ENCODE measurements at places on chromosomes 6 and 20.

- no peak for DNase-seq
These were observed 41.8 kb downstream of the BMP7 start for GRCh38 chr20:57224641-57225138.

DNA sequence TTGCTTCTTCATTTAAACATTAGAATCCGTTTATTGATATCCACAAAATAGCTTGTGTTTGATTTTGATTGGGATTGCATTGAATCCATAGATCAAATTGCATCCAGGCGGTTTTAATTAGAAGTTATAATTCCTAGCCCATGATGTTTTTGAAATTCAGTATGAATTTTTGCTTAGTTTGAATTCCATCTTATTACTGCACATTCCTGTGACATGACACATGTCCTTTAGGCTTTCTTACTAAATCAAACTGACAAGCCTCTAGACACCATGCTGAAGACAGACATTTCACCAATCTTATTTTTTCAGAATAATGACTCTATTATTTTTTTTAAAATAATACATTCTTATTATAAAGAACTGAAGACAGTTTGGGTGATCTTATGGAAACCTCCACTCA lies 21.4 kb upstream of the PI16 start:
- no peak for DNase-seq

- no peak for DNase-seq
These were observed 101.2 kb downstream of the EPHA7 start for GRCh38 chr6:93318121-93318520.

DNA sequence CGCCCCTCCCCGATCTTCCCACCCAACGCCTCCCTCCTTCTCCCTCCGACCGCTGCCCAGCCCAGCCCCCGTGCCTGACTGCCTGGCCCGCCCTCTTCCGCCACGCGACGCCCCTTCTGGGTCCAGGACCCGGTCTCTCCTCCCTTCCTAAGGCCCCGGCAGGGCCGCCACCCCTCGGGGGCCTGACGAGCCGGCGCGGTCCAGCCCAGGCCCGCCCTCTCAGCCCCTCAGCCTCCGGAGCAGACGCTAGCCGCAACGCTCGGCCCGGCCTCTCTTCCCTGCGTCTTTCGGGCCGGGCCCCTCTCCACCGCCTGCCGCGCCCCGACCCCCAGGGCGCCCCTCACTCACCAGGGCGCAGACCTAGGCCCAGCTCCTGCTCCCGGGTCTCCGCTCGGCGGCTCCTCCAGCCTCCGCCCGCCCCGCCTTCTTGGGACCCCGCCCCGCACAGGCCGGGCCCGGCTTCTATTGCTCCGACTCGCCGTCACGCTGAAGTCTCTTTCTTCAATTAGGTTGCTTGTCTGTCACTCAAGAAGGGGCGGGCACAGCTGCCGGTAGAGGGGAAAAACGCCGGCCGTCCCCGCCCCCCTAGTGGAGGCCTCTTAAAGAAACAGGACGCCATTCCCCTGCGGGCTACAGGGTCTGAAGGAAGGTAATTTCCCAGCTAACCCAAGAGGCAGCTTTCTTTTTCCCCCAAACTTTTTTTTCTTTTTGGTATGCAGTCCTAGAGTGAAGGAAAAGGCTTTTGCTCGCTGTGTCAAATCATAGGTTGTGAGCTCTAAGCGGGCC lies at the start of gene ELMO2:
TSS of gene ELMO2 (minus strand) at position 416 of the 786 bp plus-strand sequence. CDS start 12,133 bp downstream, outside the sequence.
- DNase-seq, result peak; percentile 94

DNA sequence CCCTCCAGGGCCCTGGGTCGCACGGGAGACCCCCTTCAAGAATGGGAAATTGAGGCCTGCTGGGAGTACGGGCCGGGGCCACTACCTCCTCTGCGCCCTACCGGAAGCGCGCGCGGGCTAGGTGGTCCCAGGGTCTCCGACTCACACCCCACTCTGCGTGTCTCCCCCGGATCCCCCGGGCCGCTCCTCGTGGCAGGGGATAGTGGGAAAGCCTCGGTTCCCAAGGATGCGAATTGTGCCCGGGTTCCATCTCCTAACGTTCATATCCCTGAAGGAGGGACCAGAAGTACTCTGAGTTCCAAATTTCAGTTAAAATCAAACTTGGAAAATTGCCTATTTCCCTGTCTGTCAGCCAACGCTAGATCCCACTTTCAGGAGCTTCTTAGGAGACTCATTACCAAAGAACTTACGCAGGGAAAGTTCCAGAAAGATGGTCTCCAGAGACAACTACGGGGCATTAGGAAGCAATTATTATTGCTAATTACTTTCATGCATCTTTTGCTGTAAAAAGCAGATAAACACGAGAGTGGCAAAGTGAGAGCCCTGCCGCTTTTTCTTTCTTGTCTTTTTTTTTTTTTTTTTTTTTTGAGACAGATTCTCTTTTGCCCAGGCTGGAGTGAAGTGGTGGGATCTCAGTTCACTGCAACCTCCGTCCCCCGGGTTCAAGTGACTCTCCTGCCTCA lies 858 bp downstream of the FAM83D start:
- no peak for DNase-seq

GRCh38 chr20:53664121-53664520 lies 70.5 kb upstream of the ZNF217 start:
- DNase-seq, result no peak

GRCh38 chr6:87825821-87826221 lies 123.8 kb upstream of the AKIRIN2 start:
- DNase-seq, result no peak

GRCh38 chr20:59648466-59649070 lies 44.2 kb downstream of the PHACTR3 start:
- no peak for DNase-seq

DNA sequence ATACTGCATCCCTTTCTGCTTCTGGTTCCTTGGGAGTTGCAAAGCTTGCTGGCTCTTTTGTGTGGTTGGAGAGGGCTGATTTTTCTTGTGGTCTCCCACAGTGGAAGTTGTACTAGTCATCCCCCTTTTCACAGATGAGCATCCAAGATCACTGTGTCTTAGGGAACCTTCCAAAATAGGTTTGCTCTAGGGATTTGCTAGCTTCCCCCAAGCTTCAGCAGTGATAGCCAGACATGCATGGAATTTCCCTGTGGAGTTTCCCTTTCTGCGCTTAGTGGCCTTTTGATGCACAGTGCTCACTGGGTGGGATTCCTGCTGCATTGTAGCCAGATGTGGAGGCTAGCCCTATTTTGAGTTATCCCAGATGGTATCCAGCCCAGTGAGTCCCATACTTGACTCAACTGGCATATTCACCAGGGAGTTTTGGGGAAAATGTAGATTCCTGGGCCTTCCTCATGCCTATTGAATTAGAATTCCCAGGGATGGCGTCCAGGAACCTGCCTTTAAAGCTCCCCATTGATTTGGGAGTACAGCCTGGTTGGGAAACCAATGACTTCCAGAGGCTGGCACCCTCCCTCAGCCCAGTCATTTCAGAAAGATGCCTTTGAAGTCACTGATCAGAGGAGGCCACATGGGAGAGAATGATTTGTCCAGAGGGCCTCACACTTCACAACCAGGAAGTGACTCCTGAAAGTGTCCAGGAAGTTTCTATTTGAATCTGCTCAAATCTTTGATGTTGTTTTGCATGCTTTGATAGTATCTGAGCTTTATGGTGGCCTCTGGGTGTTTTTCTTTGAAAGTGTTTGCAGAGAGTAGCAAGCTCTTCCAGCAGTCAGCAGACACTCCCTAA lies 25.9 kb downstream of the PPARD start:
- no peak for DNase-seq

GRCh38 chr20:37808233-37809070 lies 94.5 kb upstream of the VSTM2L start:
- no peak for DNase-seq

- DNase-seq, result no peak
These were observed 52.9 kb upstream of the TRAF3IP2 start for GRCh38 chr6:111658462-111659154.

GRCh38 chr6:40899684-40900155 lies 139.3 kb downstream of the UNC5CL start:
- no peak for DNase-seq

DNA sequence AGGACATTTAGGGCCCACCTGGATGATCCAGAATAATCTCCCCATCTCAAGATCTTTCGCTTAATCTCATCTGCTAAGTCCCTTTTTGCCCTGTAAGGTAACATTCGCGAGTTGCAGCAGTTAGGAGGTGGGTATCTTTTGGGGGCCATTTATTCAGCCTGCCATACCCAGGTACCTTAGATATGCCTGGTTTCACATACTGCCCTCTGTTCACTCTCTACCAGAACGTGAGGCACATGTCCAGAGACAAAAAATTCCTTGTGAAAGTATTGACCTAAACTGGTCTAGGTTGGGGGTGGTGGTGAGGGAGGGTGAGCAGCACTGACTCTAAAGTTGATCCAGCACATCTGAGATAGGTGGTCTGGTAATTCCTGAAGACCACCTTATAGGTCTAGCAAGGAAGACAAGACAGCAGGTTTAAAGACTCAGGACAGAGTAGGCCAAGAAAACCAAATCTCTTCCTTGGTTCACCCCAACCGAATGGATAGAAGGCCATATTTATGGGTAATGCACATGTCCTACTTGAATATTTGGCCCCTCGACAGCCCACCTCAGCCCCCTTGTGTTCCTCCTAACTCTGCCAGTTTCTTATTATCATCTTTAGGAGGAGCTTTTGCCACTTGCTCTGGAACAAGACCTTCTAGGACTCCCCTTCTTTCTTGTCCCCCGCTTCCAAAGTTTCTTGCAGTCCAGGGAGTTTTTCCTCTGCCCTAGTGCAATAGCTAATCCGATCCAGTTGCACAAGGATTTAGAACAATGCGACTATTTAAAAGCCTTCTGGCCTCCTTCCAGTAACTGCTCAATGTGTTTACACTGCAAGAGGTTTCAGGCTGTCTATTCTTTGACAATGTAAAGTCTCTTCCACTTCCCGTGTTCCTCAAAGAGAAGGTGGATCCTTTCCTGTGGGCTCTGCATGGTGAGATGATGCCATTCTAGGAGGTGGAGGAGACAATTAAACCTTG lies 213.0 kb upstream of the LAMP5 start:
- DNase-seq, result no peak

- DNase-seq, result no peak
These were observed 1.2 kb downstream of the DXO start for GRCh38 chr6:31970604-31971271.

DNA sequence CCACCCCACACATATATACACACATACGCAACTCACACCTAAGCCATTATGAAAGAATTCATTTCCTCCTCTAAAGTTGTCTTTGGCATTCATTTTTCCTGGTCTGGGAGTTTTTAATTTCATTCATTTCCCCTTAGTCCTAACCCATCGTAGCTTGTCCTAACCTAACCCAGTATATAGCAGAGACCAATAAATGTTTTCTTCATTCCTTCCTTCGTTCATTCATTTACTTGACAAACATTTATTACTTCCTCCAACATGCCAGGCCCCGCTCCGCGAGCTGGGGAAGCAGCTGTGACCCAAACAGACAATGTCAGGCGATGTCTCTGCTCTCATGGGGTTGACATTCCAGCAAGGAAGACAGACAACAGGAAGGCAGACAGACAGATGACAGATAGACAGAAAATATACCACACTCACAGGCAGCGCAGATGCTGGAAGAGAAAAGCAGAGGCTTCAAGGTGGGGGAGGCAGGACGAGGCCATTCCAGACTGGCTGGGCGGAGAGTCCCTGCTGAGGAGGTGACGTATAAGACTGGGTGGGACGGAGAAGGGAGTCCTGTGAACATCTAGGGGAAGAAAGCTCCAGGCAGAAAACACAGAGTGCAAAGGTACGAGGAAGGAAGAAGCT lies 33.7 kb upstream of the SIRPA start:
- DNase-seq, result no peak

GRCh38 chr6:25005010-25005409 lies 69.2 kb upstream of the RIPOR2 start:
- DNase-seq, result no peak

GRCh38 chr6:7811441-7811840 lies 85.5 kb downstream of the BMP6 start:
- DNase-seq, result no peak

GRCh38 chr6:33903579-33903978 lies 99.8 kb upstream of the MLN start:
- DNase-seq, result no peak

- no peak for DNase-seq
These were observed 112.6 kb downstream of the ZDHHC14 start for GRCh38 chr6:157493576-157493975.
